ENCODE measurements at places on chromosomes 4 and X.
A peak's percentile ranks its signal among the peaks of the same experiment; 100 is the strongest.

- DNase-seq: no peak
Measured at GRCh38 chr4:20268028-20268427, 16.3 kb downstream of the SLIT2 start.

GRCh38 chr4:183499801-183500200 lies 5.1 kb upstream of the ING2 start:
- DNase-seq: no peak

- no peak for DNase-seq
Measured at GRCh38 chr4:175953960-175954521, 111.6 kb upstream of the WDR17 start.

DNA sequence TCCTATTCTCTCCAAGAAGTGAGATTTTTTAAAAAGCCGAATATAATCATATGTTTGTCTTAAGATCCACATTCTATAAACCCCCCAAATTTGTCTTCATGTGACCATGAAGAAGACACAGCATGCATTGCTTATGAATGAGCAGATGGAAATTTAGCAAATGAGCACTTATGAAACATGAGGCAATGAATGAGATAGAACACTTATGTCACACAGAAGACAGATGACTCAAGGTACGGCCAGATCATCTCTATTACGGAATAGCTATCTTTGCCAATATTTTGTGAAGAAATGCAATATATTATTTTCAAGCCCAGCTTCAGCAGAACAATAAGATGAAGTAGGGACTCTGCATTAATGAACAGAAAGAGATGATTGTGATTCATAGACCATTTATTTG lies 21.4 kb downstream of the PHEX start:
- no peak for DNase-seq

DNA sequence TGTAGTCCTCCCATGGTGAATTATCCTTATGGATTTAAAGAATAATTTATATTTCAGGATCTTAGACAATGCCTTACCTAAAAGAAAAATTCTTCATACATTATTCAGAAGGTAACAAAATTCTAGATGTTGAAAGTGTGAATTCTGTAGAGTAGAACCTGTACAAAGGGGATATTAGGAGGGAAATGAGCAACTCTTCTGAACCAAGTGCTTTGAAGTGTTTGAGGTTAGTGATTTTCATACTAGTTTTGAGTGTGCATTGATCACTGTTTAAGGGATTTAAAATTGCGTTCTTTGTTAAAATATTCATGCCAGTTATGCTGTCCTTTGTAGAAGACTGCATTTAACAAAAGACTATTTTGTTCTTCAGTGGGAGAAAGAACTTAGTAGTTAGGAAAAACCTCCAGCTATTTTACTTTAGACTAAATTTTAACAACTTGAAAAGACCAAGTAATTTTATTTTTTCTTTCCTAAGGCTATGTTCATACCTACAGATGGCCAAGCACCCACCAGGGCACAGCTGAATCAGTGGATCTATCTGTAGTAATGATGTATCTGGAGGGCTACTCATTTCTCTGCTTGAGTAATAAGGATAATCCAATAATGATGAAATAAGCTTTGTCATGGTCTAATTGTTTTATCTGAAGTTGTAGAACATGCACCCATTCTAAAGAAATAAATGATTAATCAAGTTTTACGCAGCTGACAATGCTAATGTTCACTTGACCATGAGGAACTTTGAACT lies 134.3 kb upstream of the RPS6KA6 start:
- DNase-seq: no peak

- no peak for DNase-seq
Measured at GRCh38 chr4:81486502-81486901, 14.8 kb upstream of the RASGEF1B start.

GRCh38 chrX:134377537-134377936 lies 82.4 kb upstream of the HPRT1 start:
- DNase-seq: no peak

DNA sequence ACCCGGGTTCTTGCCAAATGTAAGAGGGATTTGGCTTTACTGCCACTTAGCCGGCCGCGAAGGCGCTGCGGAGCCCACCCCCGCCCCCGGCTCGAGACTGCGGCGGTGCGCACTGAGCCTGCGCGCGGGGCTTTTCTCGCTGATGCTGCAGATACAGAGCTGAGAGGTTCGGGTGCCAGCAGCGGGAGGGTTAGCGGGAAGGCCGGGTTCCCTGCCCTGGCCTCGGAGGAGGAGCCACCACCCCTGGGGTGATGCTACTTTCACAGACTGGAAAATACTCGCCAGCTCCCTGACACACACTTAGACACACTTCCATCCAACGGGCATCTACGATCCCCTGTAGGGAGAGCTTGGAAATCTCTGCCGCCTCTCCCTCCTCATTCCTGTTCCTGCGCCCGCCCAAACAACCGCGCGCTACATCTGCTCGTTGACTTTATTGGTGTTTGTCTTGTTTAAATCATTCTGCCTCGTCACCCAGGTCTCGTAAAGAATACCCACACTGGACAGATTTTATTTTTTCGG lies 2.1 kb upstream of the PCDH7 start:
- peak; percentile 82 for DNase-seq

Measured in ecto neural progenitor cell (in vitro differentiated cells).